ENCODE measurements at places on chromosomes 11 and 22.
A peak's percentile ranks its signal among the peaks of the same experiment; 100 is the strongest.

DNA sequence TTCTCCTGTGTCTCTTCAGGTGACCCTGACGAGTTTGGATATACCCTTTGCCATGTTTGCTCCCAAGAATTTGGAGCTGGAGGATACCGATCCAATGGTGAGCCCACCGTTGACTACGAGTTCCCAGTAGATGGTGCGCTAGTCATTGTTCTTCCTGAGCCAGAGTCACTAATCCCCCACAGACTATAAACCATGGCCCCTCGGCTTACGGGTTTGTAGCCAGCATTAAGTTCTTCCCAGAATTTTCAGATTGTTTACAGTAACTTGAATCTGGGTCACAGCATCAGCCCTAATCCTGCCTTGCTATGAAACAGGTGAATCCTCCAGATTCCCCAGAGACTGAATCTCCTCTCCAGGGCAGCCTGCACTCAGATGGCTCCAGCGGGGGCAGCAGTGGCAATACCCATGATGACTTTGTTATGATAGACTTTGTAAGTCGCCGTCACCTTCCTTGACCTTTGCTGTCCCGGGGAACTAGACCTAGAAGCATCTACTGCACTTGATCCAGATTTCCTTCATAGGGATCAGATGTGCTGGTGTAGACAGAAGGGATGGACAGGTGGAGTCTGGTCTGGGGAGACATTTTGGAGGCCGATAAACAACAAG, 31.8 kb downstream of the ARHGAP1 start:
- no peak for DNase-seq

- DNase-seq, result no peak
Observed at GRCh38 chr11:103587901-103588788, 448.3 kb upstream of the DDI1 start.

DNA sequence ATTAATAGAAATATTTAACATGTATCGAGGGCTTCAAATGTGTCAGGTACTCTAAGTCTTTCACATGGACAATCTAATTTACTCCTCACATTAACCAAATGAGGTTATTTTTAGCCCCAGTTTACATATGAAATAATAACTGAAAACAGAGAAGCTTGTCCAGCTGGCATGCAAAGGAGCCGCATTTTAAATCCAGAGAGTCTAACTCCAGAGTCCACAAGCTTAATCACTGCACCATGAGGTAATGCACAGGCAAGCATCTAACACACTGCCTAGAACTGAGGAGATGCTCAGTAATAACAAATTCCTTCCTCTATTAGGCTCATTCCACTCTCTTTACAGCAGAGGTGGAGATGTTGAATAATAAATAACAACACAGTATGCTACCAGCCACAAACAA, 165.7 kb upstream of the GUCY1A2 start:
- no peak for DNase-seq

- no peak for DNase-seq
Observed at GRCh38 chr11:103901656-103902055, 134.8 kb upstream of the DDI1 start.

DNA sequence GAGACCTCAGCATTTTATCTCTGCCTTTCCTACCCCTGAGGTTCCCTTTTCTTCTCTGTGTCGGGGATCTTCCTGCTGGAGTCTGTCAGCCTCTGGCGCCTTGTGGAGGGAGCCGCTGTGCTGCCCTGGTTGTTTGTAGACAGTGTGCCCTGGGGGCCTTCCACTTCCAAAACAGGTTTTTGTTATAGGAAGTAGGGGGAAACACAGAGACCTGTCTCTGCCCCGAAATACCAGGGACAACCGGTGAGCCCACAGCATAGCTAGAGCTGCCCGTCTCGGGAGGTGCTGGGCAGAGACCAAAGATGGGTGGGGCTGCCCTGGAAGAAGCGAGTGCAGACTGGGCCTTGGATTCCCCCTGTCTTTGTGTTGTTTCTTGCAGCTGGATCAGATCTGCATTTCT, 8.0 kb downstream of the NCAPH2 start:
- no peak for DNase-seq

DNA sequence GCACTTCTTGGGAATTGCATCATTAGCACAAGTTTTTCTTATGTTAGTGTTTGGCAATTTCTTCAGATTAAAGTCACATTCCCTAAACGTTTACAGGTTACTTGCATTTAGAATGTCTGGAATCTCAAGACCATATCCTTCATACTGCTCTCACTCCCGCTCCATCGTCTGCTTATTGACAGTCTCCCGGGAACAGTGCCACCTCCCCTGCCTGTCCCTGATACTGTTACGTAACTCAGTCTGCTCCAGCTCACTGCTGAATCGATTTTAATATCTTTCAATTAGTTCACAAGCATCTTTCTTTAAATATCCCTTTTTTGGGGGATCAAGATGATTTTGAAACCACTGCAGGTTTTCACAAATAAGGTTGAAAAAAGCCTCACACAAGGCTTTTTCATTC, 48.2 kb downstream of the GLYATL2 start:
- DNase-seq, result no peak

DNA sequence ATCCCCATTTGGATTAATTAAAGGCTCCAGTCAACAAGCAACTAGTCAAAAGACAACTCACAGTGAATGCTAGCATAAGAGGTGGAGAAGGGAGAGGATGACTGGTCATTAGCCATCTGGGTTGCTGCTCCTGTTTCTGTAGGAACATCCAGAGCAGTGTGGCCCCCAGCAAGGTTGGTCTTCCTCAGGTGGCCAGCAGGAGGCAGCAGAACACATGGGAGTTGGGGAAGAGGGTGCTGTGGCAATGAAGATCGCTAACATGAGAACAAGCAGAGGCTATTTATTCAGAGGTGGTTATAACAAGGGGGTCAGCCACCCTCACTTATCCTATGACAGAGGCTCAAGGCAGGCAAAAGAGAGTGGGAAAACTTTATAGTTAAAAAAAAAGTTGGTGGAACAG, 21.3 kb downstream of the IZUMO1R start:
- DNase-seq, result no peak

DNA sequence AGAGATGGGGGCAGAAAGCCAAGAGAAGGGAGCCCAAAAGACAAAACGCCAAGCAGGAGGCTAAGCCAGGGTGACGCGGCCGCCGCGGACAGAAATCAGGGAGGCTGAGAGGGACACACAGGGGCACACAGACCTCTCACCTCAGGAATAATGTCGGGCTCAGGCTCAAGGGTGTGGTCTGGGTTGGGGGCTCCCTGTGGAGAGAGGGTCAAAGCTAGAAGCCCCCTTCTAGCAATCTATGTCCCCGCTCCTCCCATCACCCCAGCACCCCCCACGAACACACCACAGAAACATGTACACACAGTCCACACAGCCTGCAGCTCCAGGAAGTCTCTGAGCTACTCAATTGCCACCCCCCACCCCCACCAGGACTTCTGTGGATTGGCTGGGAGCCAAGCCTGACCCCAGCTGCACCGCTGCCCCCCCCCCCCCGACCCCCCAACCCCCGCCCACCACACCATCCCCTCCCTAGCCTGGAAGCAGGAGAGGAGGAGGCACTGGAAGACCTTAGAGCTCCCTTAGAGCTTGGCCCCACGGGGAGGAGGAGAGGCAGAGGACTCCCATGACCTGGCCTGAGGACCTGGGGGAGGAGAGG, 6.9 kb downstream of the BCL9L start:
- DNase-seq, result no peak

GRCh38 chr11:80815752-80816453, 1375.1 kb upstream of the TENM4 start:
- no peak for DNase-seq

DNA sequence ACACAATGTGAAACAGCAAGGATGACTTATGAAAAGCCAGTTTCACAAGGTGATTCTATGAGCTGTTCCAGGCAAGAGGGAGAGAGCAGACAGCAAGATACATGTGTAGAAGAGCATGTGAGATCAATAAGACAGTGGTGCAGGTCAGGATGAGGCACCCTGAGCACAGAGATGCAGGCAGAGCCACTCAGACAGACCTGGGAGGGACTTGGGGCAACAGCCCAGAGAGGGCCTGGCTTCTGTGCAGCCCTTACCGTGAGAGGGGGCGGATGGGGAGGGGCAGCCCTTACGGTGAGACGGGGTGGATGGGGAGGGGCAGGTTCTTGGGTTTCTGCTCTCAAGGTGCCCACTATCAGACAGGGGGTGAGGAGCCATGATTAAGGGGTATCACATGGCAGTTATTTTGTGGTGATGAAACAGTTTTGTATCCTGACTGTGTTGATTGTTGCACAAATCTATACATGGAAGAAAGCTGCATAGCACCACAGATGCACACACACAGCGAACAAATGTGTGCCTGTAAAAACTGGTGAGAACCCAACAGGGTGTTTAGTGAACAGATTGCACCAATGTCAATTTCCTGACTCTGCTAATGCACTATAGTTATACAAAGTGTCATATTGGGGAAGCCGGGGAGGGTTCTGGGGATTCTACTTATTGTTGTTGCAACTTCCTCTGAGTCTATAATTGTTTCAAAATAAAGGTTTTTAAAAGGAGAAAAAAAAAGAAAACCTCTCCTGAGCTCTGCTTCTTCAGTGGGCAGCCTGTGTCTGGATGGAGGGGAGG, 5.2 kb upstream of the C22orf42 start:
- DNase-seq, result no peak

DNA sequence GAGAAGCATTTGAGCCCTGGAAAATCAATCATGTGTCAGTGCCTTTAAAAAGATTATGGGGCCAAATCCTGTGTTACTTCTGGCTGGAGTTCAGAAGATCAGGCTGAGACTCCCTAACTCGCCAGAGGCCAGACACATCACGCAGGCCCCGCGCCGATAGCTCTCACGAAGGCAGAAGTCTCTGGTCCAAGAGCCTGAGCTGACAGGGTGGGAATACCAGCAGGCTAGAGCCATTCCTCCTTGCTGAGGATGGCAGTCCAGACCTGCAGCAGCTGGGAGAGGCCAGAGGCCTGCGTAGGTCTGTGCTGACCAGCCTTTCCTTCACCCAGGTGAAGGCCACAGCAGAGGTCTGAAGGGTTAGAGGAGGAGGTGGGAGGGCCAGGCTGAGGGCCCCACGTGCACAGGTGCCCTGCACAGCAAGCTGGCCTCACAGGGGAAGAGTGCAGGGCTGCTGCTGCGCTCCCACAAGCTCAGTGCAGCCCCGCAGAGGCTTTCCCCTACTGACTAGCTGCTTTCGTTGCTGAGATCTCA, 52.9 kb downstream of the ST14 start:
- no peak for DNase-seq

DNA sequence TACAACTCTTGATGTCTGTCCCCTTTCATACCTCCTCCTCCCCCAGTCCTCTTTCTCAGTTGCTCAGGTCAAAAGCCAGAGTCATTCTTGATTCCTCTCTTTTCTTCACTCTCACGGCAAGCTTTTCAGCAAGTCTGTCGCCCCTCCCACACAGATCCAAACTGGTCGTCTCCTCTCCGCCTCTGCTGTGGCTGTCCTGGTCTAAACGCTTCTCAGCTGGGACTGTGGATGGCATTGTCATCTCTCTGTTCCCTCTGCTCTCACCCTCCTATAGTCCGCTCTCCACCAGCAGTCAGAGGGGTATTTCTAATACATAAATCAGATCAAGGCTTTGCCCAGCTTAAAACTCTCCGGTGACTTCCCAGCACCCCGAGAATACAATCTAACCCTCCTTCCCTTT, 46.8 kb upstream of the SPATA19 start:
- DNase-seq, result no peak

DNA sequence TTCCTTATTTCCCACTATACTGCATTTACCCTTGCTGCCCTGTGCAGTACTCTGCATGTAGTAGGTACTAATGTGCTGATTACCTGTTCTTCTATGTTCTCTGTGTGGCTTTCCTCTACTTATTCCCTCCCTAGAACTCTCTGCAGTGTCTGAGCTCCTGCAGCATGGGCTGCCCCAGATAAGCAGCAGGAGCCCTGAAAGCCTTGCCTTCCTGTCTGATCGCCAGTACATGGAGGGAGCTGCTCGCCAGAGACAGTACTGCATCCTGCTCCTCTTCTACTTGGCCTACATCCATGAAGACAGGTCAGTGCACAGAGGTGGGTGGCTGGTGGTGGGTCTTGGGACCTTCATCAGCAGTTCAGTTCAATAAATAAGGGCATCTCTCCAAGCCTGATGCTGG, 42.2 kb upstream of the CCDC134 start:
- DNase-seq, result no peak

DNA sequence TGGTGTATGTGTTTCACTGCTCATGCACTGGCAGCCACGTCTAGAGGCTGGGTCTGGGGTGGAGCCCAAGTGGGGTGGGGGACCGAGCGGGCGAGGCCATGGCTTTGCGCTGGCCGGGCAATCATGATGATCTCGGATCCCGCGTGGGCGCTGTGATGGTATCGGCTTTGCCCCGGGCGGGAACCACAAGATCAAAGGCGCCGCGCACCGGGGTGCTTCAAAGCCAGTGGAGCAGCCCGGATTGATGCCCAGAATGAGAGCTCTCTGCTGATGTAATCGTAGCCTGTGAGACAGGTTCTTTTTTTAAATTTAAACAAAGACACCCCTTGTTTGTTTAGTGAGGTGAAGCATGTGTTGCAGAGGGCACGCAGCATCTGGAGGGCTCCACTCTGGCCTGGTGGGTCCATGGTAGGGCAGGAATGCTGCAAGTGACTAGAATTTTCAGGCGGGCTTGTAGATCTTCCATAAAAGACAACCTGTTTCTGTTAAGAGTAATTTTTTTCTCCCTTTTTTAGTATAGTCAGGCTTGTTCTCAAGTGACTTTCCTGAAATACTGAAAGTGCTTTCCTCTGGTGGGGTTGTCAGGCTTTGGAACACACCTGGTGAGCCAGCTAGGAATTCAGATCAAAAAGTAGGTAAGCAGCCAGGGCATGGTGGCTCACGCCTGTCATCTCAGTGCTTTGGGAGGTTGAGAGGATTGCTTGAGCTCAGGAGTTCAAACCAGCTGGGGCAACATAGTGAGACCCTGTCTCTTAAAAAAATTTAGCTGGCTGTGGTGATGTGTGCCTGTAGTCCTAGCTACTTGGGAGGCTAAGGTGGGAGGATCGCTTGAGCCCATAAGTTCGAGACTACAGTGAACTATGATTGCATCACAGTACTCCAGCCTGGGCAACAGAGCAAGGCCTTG, 40.7 kb downstream of the ZNRF3 start:
- DNase-seq, result no peak

GRCh38 chr11:85844439-85845123, 10.6 kb upstream of the CCDC83 start:
- peak; percentile 94 for DNase-seq

- no peak for DNase-seq
Observed at GRCh38 chr11:133942577-133942976, 14.2 kb downstream of the IGSF9B start.

GRCh38 chr11:69968396-69969347, 109.4 kb upstream of the ANO1 start:
- no peak for DNase-seq

GRCh38 chr11:65329944-65330403, 3.7 kb upstream of the DPF2 start:
- DNase-seq, result peak; percentile 40

- no peak for DNase-seq
Observed at GRCh38 chr22:35140879-35141745, 75.2 kb downstream of the ISX start.
